ENCODE measurements at places on chromosomes 6 and 20.

DNA sequence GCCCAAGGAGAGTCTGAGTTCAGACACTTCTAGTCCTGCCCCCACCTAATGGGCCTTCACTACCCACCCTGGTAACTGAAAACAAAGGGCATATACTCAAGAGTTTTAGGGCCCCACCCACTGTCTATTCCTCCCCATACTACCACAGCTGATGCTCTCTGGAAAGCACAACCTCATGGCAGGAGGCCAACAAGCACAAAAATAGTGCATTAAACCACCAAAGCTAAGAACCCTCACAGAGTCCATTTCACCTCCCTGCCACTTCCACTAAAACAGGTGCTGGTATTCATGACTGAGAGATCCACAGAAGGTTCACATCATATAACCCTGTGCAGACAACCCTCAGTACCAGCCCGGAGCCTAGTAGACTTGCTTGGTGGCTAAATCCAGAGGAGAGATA is 132.1 kb upstream of the ADGRB3 start:
- no peak for DNase-seq

GRCh38 chr20:53345536-53346334 is 247.9 kb downstream of the ZNF217 start:
- DNase-seq: no peak

DNA sequence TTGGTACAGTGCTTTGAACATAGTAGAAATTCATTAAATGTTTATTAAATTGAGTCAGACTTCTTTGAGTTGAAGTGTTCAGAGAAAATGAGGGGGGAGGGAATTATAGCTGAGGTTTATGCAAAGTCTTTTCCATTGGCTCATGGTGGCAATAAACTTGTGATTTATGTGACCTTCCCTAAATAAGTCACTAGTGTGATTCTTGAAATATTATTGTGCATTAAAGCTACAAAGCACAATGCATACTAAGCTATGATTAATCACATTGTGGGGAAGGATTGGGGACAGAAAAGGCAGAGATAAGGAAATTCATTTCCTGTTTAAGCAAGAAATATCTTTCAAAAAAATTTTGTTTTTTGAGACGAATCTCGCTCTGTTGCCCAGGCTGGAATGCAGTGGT is 877.5 kb downstream of the TFAP2A start:
- no peak for DNase-seq

DNA sequence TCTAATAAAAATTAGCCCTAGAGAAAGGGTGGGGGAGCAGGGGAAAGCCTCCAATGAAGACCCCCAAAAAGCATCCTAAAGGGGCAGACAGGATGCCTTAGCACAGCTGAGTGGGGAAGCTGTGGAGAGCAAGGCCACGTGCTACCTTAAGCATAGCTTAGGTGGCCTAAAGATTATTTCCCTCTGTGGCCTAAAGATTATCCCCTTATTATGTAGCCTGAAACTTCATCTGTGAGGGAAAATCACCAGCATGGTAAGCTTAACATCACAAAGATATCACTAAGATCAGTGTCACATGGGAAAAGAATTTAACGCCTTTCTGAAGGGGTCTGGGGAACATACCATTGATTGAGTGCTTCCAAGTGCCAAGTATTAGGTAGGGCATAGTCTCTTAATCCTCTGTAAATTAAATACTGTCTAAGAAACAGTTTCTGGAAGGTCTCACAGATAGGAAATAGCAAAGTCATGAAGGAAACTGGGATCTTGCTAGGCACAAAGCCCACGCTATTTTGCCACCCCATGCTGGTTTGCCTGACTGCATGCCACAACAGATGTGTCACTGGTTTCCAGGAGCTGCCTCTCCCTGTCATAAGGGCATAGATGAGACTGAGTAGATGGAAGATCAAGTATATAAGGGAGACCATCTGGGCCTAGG is 170.0 kb downstream of the HACE1 start:
- no peak for DNase-seq

DNA sequence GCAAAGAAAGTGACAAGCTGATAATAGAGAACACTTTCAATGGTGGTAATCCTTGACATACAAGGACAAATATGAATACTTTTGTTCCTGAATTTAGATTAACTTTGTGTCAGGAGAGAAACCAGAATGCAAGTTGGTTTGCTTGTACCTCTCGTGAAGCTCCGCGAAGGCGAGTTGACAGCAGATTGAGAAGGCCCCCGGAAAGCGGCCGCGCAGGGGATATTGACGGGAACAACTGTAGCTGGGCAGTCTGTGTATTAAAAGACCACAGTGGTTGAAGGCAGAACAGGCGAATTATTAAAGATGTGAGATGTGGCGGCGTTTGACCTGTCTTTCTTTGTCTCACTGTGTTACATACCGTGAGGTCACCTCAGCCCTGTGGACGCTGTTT is 175.8 kb upstream of the RALGAPA2 start:
- no peak for DNase-seq

DNA sequence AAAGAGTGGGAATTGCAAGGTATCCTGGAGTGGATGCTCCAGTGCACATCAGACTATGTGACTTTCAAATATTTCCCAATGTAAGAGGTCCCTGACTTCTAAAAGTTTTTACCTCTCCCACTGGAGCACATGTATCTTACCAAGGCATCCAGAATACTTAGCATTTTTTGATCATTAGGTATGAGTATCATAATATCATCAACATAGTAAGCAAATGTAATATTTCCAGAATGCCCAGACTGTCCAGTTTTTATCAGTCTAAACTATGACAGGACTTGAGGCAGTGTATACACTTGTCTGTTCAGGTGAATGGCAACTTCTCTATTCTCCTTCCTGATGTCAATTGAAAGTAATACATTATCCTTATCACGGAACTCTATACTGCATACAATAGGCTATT is 924.6 kb upstream of the GJE1 start:
- no peak for DNase-seq

- DNase-seq: no peak
Measured at GRCh38 chr20:22928679-22929078, 106.4 kb upstream of the SSTR4 start.

GRCh38 chr6:20658516-20658915 is 124.3 kb downstream of the CDKAL1 start:
- DNase-seq: no peak

DNA sequence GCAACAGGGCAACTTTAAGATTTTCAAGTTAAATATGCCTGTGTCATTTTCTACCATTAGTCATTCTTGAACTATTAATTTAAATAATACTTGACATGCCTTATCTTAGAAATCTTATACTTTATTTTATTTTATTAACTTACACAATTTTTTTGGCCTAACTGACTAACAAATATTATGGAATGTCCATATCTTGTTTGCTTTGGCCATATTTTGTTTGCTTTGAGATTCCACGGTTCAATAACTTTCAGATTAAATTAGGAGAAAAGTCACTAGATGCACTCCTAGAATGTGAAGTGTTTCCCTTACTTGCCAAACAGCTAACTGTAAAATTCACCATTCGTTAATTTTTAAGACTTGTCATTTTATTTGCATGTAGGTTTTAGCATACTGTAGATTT is 684.0 kb upstream of the MANEA start:
- DNase-seq: no peak

- no peak for DNase-seq
Measured at GRCh38 chr20:36147690-36148089, 6.8 kb upstream of the EPB41L1 start.

DNA sequence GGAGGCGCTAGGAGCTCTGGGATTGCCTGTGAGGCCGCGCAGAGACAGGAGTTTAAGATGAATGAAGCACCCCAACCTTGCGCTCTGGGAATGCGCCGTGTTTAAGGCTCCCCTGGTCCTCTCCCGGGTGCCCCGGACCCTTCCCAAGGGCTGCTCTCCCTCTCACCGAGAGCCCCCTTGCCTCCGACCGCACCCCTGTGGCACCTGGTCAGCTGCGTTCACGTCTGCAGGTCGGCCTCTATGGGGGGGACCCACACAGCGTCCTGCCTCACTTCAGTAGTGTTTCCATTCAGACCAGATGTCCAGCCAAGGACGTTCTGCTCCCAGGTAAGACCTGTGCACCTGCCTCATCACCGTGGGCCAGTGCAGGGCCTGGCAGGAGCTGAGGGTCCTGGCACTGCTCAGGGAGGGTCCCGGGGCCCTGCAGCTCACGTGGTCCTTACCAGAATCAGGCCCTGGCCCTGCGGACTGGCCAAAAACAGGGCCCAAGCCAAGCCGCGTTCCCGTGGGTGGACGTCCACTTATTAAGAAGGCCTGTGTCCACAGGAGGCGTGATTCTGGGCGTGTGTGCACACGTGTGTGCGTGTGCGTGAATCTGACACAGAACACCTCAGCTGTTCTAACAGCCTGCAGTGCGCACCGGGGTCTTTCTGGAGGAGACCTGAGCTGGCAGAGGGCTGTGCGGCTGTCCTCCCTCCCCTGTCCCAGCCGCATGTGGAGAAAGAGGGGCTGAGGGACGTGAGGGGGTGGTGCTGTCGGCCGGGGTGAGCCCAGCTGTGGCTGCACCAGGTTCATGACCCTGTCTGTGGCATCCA is 79.9 kb upstream of the BHLHE23 start:
- DNase-seq: no peak

DNA sequence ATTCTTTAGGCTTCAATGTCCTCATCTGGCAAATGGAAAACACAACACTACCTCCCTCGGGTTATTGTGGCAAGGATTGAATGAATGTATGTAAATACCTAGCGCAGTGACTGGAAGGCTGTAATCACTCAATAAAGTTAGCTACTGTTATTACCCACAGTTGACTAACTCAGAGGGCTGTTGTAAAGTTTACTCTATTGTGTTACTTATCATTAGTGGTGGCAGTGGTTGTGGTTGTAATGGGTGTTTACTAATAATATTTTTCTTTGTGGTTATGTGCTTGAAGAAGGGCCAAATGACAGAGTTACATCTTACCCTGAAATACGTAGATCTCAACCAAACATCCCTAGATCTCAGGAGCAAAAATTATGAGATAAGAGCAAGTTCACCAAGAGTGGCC is 42.0 kb upstream of the PXDC1 start:
- DNase-seq: no peak

DNA sequence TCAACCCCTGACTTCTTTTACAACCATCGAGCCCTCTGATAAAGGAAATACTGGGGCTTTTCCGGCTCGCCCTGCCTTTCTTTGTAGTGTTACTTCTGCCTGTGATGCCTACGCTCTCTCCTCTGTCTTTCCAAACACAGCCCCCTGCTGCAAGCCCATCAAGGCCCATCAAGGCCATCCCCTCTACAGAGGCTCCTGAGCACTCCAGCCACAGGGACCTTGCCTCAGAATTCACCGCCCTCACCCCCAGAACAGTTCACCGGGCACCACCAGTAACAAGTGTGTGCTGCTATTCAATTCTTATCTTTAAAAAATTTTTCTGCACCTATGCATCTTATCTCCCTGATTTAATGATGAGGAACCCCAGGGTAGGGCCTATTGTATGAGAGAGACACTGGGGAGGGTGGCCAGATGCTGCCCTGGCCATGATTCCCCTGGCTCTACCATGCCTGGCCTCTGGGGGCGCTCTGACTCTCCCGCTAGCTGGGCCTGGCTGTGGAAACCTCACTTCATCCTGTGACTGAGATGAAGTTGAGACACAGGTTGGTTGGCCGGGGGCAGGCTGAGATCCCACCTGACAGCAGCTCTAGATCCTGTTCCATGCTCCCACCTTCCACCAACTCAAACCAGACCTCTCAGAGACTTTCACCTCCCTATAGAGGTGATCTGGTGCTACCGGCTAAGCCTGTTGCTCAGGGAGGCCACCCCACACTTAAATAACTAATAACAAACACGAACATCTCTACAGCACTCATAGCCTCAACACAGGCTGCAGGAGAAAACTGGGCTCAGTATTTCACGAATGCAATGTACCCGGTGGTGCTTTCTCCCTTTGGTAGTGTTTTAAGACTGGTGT is 19.2 kb upstream of the GLP1R start:
- DNase-seq: peak; percentile 50

DNA sequence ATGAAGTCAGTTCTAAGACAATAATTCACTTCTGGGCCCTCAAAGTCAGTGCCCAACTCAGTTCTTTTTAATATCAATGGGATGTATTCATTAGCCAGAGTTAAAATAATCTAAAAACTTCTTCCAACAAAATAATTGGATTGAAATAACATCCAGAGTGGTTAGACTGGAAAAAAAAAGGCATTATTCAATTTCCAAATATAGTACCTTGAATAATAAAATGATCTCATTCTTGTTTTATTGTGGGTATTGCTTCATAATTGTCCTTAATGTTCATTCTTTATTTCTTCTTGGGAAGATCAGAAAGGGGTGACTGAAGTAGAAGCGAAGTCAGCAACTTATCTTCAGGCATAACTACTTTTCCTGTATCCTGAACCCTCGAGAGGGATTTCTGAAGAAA is 85.1 kb upstream of the JARID2 start:
- no peak for DNase-seq

DNA sequence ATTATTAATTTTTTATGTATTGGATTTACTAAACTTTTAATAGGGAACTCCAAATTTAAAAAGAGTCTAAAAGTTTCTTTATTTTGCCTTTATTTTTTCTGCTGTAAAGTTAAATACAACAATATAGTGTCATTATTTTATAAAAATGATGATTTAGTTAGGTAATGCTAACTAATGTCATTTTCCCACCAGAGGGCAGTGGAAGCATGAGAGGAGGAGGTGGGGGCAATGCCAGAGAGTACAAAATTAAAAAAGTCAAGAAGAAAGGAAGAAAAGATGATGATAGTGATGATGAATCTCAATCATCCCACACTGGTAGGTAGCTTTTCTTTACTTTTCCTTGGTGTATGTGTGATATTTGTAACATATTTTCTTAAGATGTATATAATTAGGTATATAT is 20.2 kb upstream of the FHL5 start:
- DNase-seq: no peak

- DNase-seq: no peak
Measured at GRCh38 chr20:48040491-48040890, 255.2 kb upstream of the SULF2 start.

- DNase-seq: no peak
Measured at GRCh38 chr6:97215157-97215769, 67.8 kb downstream of the MMS22L start.

DNA sequence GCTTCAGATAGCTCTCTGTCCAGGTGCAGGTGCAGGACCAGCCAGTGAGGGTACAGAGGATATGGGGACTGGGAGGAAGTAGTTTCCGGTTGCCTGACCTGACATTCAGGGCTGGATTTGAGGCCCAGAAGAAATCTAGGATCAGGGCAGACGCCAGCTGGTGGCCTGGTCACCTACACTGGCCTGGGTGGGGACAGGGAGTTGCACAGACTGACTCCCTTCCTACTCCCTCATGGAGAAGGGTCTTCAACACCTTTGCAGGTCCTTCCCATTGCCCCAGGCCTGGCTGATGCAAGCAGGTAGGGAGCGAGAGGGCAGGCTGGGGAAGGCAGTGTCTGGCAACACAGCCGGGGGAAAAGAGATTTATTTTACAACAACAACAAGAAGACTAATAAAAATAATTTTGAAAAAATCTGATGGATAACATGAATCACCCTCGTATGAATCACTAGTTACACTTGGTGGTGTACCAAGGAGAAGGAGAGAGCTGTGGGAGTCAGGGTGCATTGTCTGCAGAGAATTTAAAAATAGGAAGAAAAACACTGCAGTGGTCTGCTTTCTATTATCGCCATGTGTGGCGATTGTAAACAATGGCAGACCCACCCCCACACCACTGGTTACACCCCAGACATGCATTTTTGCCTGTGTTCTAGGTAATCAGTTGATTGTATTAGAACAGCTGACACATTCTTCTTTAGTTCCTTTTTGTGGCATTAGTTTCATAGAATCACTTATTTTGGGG is 62.3 kb upstream of the SNX9 start:
- no peak for DNase-seq

- no peak for DNase-seq
Measured at GRCh38 chr20:37257988-37258387, 3.6 kb downstream of the GHRH start.

GRCh38 chr6:72216222-72217068 is 330.1 kb downstream of the RIMS1 start:
- DNase-seq: no peak

GRCh38 chr20:8509809-8510208 is 377.7 kb downstream of the PLCB1 start:
- DNase-seq: no peak
